NCI-H1417 (cell line): ENCODE measurements at places on chromosomes 2 and 18.

GRCh38 chr2:100887713-100888495 is 68.0 kb downstream of the NPAS2 start:
- no peak for DNase-seq

- no peak for DNase-seq
Observed at GRCh38 chr18:13463526-13464210, 245.1 kb downstream of the LDLRAD4 start.

DNA sequence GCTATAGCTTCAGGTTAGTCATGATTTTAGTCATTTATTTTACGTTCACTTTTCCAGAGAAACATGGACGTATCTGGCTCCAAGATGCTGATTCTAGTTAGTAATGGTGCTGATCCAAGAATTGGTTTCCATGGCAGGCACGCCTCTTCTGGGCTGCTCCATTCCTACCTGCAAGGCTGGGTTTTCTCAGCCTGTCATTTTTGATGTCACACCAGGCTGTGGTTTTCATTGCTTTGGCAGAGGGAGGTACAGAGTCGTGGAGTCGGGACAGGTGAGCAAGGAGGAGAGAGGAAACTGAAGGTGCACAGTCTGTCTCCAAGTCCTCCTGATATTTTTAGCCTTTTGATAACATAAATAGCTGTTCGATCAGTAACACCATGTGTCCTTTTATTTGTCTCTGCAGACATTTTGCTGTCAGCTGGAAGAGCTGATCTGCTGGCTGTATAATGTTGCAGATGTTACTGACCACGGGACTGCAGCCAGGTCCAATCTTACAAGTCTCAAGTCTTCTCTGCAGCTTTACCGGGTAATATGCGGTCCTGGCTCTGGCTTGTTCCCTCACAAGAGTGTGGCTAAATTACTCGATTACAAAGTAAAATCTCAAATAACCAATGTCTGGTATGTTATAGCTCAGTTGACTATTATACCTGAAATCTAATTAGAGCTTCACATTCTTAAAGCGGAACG is 17.8 kb downstream of the CEP68 start:
- DNase-seq = no peak

- DNase-seq = no peak
Observed at GRCh38 chr18:48126240-48126639, 195.8 kb upstream of the SMAD2 start.

GRCh38 chr2:239994086-239994485 is 31.1 kb downstream of the NDUFA10 start:
- DNase-seq = no peak

DNA sequence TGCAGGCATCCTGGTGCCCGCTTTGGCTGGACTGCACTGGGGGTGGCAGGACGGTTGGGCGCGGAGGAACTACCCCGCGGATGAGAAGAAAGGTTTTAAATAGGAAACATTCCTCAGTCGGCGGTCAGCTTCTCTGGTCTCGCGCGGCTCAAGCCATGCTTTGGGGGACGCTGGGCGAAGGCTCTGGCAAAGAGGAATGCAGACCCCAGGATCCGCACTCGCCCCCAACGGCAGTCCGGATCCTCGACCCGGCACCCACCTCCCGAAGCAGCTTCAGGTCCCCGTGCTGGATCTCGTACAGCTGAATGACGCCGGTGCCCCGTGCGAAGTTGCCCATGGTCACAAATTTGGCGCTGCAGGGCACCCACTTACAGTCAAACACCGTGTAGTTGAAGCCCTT is 686 bp upstream of the PNO1 start:
- no peak for DNase-seq

GRCh38 chr2:10930721-10931516 is 19.2 kb downstream of the KCNF1 start:
- DNase-seq = no peak

DNA sequence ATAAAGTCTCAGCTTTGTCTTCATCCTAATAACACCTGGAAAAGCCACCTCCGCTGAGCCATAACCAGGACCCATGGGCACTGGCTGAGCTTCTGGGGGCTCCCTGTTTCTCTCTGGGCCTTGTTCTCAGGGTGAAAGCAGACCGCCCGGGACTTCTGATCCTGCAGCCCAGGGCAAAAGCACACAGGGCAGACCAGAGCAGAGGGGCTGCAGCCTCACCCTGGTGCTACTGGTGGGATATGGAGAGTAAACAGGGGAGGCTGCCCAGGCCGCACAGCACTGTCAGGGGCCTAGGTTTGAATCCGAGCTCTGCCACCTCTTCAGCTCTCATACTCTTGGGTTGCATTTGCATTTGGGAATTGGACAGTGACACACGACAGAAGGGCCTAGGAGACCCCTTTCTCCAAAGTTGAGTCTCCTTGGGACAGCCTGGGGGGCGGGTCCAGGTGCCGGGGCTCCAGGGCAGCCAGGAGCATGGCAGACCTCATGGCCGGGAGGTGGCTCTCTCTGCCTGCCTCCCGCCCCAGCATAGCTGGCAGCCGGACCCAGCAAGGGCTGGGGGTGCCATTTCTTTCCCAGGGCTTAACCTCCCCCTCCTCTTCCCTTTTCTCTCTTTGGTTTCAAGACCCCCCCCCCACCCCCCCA is 164.9 kb downstream of the INHBB start:
- DNase-seq = no peak

DNA sequence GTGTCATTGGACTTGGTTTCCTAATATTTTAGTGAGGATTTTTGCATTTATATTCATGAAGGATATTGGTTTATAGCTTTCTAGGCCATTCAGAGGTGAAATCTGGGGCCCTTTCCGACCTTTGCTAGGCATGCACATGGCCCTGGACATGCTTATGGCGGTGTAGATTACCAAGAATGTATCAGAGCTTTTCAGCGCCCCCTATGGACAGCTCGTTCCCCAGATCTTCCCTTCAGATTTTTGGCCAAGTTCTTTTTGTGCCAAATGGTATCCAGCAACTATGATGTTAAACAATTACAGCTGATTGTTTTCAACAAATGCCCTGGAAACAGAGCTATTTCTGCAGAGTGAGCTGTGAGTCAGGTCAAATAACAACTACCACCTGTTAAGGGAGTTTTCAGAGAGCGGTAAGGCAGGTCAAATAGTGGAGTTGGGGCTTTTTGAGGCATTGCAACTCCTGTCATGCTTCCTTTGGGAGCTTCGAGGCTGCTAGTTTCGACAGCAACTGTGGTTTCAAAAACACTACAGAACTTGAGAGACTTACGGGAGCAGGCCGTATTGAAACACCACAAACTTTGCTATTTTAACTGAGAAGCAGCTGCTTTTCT is 188.3 kb downstream of the ZNF516 start:
- DNase-seq = no peak

DNA sequence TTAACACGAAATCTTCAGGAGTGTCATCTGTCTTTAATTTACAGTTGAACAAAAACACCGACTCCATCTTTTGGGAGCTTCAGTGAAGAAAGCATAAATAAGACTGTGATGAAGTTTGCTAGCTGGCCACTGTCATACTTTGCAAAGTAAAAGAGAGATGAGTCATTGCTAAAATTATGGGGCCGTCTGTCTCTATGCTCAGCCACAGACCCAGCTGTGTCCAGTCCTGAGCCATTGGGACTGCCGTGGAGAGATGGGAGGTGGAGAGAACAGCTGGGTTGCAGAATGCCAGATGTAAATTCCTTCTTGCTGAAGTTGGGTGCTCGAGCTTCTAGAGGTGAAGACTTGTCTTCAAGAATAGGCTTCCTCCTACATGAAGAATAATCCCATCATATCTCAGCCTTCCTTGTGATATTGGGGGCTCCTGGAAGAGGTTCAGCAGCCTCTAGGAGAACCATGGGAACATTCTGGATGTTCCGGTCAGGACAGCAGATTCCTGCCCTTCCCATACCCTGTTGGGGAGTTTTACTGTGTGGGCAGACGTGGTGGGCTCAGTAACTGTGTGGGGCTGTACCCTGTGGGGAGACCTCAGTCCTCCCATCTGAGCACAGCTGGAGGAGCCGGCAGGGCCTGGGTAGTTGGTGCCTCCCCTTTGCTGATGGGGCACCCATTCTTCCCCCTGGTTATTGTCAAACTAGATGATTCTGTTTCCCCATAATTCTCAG is 71.1 kb downstream of the LDLRAD4 start:
- DNase-seq = no peak

GRCh38 chr18:49677081-49677480 is 115.2 kb downstream of the LIPG start:
- no peak for DNase-seq

- DNase-seq = no peak
Observed at GRCh38 chr2:73031725-73032701, 39.5 kb downstream of the SFXN5 start.

GRCh38 chr18:40524881-40525280 is 1430.2 kb upstream of the PIK3C3 start:
- DNase-seq = no peak

DNA sequence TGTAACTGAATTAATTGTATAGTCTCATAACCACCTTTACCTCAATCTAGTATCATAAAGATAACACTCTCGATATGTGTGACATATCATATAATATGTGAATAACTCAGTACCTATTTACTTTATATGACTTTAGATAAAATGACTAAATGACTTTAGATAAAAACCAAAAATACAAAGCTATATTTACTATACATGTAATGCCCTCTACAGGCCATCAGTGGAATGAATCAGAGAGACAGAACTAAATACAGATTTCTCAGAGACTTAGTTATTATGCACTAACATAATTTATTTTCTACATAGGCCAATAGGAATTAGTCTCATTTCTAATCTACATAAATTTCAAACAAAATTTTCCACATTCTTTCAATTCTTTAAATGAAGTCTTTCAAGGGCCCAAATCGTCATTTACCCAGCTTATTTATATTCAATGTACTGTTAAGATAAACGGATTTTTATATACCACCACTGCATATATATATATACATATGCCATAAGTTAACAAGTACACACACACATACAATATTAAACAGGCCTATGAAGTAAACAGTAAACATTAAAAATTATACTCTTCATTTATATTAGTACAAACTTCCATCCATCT is 219.9 kb downstream of the EXOC6B start:
- peak; percentile 0 for DNase-seq

DNA sequence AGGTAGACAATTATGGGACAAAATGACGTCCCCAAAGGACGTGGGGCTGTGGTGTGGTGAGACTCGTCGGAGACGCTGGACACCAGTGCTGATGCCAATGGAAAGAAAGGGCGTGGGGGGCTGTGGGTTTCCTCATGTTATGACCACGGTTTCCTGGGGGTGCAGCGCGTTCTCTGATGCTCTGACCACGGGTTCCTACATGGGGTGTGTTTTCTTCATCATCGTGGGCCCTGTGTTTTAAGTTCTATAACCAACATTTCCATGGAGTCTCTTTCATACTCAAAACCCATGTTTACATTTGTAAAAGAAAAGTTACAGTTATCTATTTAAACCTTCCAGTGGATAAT is 141.6 kb downstream of the RTP5 start:
- no peak for DNase-seq

DNA sequence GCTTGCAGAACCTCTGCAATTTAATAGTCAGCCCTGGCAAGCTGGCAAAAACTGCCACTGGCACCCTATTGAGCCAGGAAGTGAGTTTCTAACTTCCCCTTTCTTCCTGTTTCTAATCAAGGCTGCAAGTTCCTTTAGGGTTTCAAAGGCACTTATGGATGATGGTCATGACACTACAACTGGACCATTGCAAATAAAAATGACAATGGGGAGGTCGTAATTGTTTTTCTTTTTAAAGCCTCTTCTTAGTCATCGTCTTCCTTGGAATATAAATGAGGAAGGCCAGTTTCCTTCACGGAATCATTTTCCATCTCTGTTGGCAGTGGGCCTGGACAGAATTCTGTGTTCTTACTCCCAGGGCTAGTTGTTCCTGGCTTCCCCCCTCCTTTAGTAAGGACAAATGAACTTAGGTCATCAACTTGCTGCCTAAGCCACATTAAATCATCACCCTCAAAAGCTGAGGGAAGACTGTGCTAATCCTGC is 35.8 kb downstream of the SH3RF3 start:
- DNase-seq = no peak

DNA sequence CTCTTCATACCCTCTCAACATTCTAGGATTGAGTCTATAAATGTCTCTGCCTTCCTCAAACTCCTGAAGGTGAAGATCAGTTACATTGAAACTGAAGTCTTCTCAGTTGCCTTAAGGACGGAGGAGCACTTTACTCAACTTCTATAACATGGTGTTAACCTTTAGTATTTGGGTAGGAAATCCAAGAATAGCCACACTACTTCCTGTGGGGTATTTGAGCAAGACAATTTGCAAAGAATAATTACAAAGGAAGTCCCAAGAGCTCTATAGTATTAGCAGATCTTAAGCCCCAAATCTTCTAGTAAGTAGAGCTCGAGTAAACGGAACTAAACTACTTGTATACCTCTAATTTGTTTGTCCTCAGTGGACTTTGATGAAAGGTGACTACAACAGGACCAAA is 80.9 kb downstream of the SP100 start:
- DNase-seq = no peak

DNA sequence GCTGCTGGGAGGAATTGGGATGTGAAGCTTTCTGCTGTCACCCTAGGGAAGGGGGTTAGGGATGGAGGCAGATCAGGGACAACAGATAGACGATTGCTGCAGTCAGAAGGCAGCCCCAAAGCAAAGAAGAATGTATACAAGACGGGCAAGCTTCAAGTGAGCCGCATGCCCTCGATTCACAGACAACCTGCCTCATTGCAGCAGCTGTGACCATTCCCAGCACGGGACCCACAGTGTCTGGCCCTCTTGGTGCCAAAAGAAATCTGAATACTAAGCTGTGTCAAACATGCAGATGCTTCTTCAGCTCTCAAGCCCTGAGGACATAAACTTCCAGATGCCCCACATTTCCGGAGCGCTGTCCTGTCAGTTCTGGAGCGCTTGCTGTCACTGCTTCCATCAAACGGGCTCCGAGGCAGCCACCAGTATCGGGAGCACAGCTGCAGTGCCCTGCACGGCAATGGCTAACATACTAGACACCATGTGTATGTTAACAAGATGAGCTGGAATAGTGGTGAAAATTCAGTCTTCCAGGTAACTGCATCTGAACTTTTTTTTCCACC is 33.8 kb downstream of the PRELID3A start:
- DNase-seq = no peak

GRCh38 chr2:84214455-84214854 is 244.6 kb downstream of the SUCLG1 start:
- DNase-seq = no peak

DNA sequence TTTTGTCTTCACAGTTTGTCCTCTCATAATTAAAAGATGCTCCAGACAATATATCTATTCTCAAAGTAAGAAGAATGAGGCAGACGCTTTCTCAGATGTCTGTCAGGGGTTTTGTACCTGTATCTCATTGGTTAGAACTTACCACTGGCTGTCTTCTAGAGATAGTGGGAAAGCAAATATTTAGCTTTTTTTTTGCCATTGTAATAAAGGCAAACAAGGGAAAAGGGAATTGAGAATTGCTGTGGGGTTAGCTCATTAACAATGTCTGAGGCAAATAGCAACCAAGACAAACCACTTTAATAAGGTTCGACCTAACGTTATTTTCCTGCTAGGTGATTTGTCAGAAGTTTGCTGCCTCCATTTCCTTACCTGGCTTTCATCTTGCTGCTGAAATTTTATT is 30.0 kb downstream of the ZNF638 start:
- DNase-seq = no peak

GRCh38 chr18:61901323-61901986 is 8.6 kb upstream of the RNF152 start:
- DNase-seq = peak; percentile 64
